KBM-7 (cell line): ENCODE measurements at places on chromosomes 16 and 17.

DNA sequence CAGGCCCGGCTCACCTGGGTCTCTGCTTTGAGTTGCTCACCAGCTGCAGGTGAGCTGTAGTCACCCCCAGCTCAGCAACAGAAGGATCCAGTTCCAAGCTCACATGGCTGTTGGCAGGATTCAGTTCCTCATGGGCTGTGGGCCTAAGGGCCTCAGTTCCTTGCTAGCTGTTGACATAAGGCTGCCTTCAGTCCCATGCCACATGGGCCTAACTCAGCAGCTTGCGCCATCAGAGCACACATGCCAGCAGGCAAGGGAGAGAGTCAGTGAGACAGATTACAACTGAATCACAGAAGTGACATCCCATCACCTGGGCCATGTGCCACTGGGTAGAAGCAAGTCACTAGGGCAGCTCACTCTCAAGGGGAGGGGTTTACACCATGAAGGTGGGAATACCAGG lies 24.7 kb downstream of the PSMD7 start:
- no peak for DNase-seq

DNA sequence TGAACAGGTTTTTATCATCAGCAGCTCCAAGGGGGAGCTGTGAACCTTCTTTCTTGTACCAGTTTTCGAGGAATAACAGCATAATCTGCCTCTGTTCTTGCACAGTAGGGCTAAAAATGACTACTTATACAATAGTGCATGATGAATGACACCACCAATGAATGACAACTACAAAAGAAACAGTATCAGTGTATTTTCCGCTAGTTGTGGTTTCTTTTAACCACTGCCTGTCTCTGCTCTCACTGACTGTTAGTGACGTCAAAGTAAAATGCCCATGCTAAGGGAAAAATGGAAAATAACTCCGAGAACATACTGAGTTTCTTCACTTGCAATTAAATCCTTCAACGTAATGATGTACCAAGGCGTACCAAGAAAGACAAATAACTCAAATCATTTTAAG lies 294.9 kb downstream of the MAP2K6 start:
- DNase-seq: no peak

DNA sequence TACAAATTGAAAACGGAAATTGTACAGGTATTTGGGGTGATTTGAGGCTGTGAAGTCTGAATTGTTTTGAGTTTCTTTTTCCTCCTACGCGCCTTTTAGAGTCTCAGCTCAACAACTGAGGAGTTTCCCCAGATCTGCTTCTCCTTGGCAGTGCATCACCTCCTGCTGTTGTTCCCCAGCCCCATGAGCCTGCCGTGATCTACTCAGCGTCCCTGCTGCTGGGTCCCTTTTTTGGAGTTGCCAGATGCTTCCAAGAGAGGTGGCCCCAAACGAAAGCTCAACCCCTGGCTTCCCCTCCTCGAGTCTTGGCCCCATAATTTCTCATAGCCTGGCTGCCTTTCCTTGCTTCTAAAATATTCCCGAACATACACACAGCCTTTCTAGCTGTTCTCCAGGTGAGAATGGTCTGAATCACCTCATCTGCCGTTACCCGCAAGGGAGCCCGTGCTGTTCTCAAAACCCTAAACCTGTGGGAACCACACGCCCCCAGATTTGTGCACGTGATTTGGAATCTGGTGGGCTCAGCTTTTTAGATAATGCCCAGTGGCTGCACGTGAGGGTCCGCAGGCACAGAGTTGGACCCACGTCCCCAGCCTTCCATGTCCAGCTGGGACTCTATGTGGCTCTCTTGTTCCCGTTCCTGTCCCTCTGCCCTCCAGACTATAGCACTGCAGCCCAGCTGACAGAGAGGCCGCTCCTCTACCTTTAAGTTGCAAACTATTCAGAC lies 179.1 kb upstream of the CHMP6 start:
- no peak for DNase-seq

DNA sequence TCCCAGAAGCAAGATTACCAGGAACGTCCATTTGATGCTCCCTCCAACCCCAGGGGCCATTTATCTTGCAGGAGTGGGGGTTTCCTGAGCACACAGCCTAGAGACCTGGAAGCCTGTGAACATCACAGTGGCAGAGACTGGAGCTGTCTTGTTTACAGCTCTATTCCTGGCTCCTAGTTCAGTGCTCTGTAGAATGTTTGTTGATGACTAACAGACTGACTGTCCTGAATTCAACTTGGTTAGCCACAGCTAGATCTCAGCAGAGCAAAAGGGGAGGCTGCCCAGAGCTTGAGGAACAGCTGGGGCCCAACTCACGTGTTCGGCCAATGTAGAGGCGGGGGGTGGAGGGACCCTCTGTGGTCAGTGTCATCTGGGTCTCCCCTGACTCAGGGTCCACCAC lies 6.6 kb downstream of the ERN2 start:
- DNase-seq: no peak

- no peak for DNase-seq
Measured at GRCh38 chr17:1153795-1154546, 25.8 kb downstream of the ABR start.

GRCh38 chr17:45854209-45854608 lies 9.5 kb downstream of the SPPL2C start:
- no peak for DNase-seq

- DNase-seq: no peak
Measured at GRCh38 chr17:9185688-9186284, 164.5 kb downstream of the NTN1 start.

GRCh38 chr17:77374170-77374936 lies 233.6 kb downstream of the SEC14L1 start:
- DNase-seq: no peak
